ENCODE measurements at places on chromosomes 12 and 14.

- no peak for DNase-seq
These were observed 27.5 kb downstream of the AMN start for GRCh38 chr14:102949801-102950451.

GRCh38 chr14:72986214-72986613 lies 40.7 kb downstream of the ZFYVE1 start:
- no peak for DNase-seq

DNA sequence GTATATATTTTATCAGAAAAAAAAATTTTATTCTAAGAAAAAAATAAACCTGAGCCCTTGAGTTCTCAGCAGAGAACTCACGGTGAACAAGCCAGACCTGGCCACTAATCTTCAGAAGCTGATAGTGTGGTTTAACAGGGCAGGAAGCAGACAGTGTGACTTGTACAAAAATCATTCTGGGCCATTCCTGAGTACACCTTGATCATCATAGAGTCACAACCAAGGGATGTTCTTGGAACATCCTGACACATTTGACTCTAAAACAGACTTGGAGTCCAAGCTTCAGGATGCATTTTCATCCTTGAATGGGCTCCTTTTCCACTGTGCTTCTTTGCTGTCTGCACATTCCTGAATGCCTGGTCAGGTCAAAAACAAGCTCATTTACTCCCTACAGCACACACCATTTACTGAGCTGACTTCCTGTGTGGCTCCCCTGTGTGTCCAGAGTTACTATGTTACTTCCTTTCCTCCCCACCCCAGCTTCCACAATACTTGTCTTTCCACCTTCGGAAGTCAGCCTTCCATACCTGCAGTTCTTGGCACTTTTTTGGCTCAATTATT lies 112.0 kb downstream of the ANO6 start:
- no peak for DNase-seq

DNA sequence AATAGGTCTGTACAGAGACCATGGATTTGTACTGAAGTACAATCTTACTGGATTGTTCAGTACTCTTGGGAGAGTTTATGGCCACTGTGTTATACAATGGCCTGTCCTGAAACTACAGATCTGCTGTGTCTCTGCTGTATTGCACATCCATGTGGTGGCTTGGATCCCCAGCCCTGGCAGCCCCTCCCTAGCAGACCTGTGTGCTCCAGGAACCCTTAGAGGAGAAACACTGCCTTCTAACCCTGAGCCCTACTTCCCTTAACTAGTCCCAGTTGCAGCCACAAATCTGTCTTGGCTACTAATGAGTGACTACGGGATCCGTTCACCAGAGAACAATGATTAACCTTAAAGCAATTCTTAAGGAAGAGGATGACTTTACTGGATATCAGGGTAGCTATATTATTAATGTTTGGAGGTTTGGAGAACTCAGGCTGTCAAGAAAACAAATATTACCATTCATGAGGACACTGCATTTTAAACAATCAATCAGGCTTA lies 27.7 kb downstream of the RNF34 start:
- no peak for DNase-seq

GRCh38 chr12:57106021-57106708 lies 5.0 kb downstream of the STAT6 start:
- no peak for DNase-seq

- no peak for DNase-seq
These were observed 68.2 kb downstream of the PLEKHG3 start for GRCh38 chr14:64772397-64772950.

DNA sequence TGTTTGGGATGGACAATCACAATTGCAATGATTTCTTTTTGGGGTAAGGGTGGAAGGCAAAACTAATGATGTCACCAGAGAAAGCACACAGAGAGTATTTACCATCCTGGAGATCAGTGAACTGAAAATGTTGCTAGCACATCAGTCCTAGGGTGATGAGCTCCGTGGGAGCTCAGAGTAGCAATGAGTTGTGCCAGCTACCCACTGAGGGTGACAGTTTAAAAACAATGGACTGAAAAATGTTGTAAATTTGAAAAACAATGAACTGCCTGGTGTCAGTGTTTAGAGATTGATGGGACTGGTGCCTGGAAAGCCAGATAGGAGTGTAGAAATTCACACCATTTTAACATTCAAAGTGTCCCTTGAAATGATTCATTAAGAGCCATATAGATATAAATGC lies 198.5 kb downstream of the ATP23 start:
- no peak for DNase-seq

GRCh38 chr12:31216479-31216878 lies 109.5 kb downstream of the SINHCAF start:
- DNase-seq = no peak

DNA sequence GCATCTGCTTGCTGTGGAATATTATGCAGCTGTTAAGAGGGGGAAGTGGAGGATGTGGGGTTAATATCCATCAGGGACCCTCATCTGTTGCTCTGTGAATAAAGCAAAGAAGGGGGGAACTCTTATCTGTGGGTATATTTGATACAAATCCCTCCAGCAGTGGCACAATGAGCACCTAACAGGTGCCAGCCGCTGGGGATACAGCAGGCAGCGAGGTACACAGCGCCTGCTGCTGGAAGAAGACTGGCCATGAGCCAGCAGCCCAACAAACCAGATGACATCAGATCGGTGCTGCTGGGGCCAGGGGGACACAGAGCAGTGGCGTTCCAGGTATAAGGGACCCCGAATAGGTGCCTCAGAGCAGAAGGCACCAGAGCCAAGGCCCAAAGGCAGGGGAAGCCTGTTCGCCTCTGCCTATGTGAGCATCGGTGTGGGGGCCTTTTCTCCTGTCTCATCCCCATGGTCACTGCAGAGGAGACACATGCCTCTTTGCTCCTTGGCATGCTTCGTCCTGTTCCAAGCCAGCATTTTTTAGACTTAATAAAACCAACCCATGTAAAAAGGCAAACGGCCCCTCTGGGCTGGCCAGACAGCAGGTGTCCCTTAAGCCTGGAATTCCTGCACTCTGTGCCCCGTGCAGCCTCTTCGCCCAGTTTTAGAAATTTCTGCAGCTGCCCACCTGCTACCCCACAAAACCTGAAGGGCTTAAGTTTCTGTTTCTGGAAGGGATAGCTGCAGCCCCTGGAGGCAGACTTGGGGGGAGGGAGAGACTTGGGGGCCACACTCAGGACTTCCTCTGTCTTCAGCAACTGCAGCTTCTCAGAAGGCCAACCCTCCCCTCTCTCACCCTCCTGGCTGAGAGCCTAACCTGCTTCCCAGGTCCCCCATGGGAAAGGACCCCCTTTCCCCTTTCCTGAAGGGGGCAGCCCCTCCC lies 1.6 kb upstream of the CKB start:
- no peak for DNase-seq

- no peak for DNase-seq
These were observed 191.8 kb downstream of the C12orf75 start for GRCh38 chr12:105522166-105522825.

- DNase-seq = no peak
These were observed 705.1 kb downstream of the MED13L start for GRCh38 chr12:115572440-115572839.

- no peak for DNase-seq
These were observed 56.5 kb downstream of the TECPR2 start for GRCh38 chr14:102419276-102419675.

GRCh38 chr12:88015825-88016224 lies 13.4 kb downstream of the C12orf50 start:
- DNase-seq = no peak

- no peak for DNase-seq
These were observed 13.7 kb downstream of the KRT72 start for GRCh38 chr12:52587563-52587962.

- DNase-seq = no peak
These were observed 31.3 kb upstream of the ATP2A2 start for GRCh38 chr12:110249716-110250225.

- no peak for DNase-seq
These were observed 16.5 kb upstream of the KRT78 start for GRCh38 chr12:52865090-52865944.

DNA sequence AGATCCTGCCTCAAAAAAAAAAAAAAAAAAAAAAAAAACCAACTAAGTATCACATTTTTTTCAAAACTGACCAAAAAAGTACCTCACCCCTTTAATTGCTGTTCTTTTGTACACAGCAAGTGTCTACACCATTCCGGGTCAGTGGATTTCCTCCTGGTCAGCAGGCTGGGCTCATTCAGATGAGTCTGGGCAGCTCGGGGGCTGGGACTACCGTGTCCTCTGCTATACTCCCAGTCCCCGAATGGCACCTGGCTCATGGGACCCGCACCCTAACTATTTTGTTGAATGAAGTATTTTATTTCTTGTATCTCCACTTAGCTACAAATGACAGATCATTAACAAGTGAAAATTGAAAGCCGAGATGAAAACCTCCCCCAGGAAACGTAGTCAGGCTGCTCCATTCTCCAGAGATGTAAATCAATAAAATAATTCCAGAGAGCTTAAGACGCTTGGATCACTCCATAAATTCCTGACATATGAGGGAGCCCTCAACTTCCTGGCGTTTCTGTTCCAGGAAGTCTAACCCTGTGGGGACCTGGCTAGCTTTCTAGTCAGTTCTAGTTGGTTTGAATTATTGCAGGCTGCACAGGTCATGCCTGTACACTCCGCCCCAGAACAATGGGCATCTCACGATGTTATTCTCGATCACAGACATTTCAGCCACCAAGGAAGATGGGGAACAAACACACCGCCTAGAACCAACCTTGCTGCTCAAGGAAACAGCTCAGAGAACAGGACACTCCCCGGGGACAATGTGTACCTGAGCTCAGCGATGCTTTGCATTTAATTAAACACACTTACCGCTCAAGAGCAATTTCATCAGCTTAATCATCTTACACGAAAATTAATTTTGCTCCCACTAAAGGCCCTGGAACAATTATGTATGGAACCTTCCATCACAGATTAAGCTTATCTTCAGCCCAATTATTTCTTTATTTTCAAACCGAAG lies 76.3 kb downstream of the RIMBP2 start:
- DNase-seq = no peak

- no peak for DNase-seq
These were observed 11.3 kb downstream of the SLC25A29 start for GRCh38 chr14:100294963-100295330.

DNA sequence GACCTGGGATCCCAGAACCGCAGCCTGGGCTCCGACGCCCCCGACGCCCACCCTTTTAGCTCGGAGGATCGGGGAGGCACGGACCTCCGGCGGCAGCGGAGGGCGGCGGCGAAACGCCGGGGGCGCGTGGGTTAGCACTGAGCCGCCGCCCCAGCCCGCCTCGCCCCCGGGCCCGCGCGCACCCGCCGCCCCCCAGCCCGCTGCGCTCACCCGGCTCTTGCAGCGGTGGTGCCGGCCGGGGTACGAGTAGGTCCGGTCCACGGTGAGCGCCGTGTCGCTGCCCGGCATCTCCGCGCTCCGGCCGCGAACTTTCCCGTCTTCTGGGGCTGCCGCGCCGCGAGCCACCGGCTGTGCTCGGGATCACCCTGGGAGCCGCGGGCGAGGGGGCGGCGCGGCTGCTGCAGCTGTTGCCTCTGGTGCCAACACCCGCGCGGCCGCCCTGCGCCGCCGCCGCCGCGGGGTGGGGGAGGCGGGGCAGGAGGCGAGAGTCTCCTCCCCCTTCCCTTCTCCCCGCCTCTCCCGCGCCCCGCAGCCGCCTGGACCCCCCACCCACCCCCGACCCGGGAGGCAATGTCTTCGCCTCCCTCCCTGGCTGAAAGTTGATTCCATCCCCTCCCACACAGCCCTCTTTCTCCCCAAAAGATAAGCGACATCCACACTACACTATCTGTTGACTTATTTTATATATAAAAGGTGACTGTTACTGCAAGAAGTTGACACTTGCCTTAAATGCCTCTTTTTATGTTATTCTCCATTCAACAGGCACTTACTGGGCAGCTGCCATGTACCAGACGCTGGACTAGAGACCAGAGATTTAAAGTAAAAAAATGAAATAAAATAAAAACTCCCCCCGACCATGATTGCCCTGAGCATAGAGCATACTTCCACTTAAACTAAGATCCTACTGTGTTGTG lies at the start of gene TMCC3:
Gene TMCC3, minus strand, starts transcription at position 415 of the 914 bp plus-strand sequence. Its CDS starts 127 bp downstream, at position 288.
- no peak for DNase-seq

- no peak for DNase-seq
These were observed 33.4 kb upstream of the BHLHE41 start for GRCh38 chr12:26158078-26158764.

DNA sequence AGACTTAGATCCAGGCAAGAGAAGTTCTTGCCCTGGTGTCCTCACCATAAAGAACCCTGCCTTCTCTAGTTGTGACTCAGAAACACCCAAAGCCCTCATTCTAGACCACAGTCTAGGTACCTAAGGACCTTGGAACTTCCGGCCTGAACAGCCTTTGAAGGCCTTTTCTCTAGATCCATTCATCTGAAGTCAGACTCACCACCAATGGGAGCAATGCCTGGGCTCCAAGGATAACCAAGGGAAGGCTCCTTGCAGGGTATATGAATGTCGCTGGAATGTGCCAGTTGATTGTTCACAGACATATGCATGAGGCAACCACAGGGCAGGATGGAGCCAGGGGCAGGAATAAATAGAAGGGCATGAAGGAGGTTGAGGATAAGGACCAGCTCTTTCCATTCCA lies 86.3 kb downstream of the PLCZ1 start:
- no peak for DNase-seq

GRCh38 chr14:103360548-103360947 lies 24.7 kb upstream of the MARK3 start:
- no peak for DNase-seq

- no peak for DNase-seq
These were observed 7.1 kb downstream of the PTHLH start for GRCh38 chr12:27965411-27965810.

GRCh38 chr12:54926246-54926645 lies 58.3 kb downstream of the TESPA1 start:
- no peak for DNase-seq

DNA sequence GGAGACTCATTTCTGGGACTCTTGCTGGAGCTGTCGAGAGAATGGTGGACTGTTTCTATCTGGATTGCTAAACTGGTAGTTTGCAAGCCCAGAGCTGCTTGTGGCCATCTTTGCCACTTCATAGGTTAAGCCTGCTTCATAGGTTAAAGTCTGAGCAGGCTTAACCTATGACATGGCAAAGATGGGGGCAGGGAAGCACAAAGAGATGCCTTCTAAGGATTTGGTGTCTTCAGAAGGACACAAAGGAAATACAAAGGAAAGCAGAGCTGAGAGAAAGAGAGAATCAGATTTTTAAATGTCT lies 78.4 kb upstream of the MAX start:
- DNase-seq = no peak

GRCh38 chr12:124036171-124036598 lies 63.2 kb downstream of the ZNF664 start:
- no peak for DNase-seq

- no peak for DNase-seq
These were observed 417.6 kb downstream of the PDZRN4 start for GRCh38 chr12:41605545-41606305.

- DNase-seq = no peak
These were observed 39.2 kb downstream of the ACADS start for GRCh38 chr12:120764816-120765215.

Data from activated naive CD4-positive, alpha-beta T cell (primary cell).